ENCODE measurements at places on chromosomes 2 and 18.

DNA sequence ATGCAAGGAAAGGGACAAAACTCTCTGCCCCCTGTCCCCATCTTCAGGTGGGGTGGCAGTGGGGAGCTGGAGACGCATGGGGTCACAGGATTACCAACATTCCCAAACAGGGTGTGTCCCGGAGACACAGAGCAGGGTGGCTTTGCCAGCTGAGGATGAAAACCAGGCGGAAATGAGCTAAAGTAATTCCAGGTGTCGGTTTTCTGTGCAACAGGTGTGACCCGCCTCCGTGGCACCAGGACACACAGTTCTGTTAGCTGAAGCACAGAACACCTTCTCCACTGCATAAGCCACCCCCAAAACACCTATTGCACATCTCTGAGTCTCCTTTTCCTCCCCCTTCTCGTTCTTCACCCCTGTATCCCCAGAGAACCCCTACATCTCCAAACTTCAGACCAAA lies 122.7 kb upstream of the GLI2 start:
- DNase-seq, result no peak

- no peak for DNase-seq
Observed at GRCh38 chr2:234967870-234968208, 16.0 kb downstream of the SH3BP4 start.

DNA sequence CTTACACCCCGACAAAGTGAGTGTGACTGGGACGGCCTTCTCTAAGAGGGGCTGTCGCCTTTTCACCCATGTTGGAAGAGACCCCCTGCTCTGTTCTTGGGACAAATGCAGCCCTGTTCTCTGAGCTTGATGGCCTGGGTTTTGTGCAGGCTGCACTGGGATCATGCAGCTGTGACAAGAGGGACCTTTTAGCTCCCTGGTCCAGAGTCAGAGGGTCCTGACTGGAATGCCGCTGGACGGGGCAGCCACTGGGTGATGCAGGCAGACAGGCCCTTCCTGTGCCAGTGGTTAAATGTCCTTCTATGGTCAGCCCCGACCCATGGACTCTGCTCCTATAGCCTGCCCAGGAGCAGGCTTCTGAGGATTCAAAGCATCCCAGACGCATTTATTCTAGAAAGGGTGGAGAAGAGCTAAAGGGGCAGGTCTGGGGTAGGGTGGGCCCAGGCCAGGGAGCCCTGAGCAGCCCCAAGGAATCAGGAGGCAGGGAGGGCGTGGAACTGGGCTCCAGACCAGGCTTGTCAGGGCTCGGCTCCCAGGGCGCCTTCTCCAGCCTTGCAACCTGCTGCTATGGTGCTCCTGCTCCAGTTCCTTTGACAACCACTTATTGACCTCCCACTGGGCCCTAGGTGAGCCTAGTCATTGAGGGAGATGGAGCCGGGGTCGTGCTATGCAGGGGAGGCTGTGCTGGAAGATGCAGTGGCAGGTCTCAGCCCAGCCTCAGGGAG lies 277.9 kb upstream of the HS6ST1 start:
- no peak for DNase-seq

DNA sequence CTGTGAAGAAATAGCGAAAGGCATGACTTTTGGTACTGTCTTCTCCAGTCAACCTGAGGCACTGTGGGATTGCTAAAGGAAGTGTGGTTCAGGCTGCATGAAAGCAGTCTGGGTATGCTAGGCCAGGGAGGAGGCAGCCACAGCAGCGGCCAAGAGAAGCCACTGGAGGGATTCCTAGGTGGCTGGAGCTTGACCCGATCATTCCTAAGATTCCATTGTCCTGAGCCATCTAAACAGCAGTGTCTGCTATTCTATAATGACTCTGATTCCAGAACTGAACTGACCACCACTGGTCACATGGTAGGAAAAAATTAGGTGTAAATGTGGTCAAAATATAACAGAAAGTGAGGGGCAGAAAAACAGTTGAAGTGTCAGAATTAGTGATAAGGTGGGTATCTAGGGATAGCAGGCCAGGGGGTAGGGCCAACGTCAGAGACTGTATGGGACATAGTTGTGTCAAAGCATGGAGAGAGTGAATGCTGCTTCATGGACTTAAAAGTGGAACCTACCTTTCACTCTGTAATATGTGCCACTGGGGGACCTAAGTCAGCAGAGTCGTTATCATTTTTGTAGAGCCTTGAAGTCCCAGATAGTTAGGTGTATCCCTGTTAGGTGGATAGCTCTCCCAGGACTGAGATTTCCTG lies 204.6 kb downstream of the CTNNA2 start:
- DNase-seq, result peak; percentile 75

- no peak for DNase-seq
Observed at GRCh38 chr2:239550357-239550756, 149.5 kb upstream of the HDAC4 start.

DNA sequence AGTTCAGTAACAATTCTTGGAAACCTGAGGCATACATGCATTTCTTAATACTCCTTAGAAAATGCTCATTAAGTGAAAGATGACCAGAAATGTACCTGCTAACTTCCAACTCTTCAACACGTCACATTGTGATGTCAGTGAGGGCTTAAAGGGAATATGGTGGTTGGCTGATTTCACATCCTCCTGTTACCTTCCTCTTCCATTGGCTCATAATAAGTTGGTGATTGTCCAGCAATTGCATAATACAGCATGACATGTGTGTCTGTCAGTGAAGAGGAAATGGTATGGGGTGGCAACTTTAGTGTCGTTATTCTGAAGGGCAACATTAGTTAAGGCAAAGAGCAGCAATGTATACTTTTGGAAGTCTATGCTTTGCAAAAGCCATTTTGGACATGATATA lies 26.0 kb downstream of the PLEK start:
- no peak for DNase-seq

DNA sequence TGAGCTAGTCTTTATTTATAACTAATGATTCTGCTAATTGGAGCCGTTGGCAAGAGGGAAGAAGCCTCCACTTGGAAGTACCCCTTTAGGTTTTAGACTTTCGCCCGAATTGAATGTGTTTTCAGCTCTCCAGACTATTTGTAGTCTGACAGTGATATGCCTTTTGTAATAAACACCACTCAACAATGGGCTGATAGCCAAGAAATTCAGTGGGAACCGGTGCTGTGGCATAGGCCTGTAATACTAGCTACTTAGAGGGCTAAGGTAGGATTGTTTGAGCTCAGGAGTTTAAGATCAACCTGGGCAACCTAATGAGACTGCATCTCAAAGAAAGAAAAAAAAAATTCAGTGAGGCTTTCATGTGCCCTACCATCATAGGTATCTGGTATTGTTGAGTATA lies 13.6 kb upstream of the ZSCAN30 start:
- DNase-seq, result no peak

- peak; percentile 30 for DNase-seq
Observed at GRCh38 chr2:28750316-28751251, 1.0 kb upstream of the PPP1CB start.

DNA sequence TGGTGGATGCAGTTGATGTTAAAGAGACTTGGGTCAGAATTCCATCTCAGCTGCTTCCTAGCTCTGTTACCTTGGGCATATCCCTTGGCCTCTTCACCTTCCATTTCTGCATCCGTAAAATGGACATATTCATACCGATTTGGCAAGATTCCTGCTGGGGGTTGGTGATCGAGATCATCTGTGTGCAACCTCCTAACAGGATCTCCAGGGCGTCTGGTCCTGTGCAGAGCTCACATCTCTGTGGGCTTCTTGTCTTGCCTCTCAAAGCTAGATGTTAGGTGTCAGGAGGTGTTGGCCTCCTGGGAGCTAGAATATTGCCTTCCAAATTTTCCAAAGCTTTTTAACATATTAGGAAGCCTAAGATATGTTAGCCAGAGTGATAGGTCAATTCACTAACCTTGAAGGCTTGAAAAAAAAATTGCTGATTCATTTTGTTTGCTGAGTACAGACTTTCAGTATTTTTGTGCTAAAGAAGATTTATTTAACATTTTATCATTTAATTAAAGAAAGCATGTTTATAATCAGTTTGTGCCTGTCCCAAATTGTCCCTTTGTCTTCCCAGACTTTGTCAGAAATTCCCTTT lies 69.7 kb upstream of the ZNF516 start:
- DNase-seq, result peak; percentile 31

DNA sequence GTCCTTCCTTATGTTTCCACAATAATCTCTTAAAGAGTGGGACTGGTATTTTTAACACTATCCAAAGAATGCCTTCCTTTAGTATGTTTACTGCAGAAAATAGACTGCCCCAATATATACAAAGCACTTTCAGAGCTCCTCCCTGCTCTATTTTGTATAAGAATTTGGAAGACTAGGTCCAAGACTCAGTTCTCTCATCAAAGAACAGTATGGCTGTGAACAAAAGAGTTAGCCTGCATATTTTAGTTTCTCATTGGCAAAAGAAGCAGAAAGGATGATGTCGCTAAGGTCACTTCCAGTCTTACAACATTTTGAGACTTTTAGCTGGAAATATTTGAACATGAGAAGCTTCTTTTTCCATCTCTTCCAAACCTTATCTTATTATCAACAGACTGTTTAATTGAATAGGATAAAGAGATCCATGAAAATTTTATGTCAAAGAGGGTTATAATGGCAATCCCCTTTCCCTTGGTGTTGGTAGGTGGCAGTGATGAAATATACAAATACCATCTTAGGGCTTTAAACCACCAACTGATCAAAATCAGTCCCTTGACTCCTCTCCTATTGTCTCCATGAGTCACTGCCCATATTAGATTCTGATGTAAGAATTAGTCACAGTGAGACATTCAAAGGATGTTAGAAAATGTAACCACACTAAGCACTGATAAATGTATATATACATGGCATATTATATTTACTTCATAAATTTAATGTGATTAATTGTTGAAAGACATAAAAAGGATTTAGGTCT lies 266.9 kb upstream of the DSEL start:
- peak; percentile 62 for DNase-seq
